ENCODE measurements at places on chromosomes 2 and 18.

GRCh38 chr2:100008956-100009355 lies 133.4 kb downstream of the AFF3 start:
- no peak for DNase-seq

- peak; percentile 11 for DNase-seq
Observed at GRCh38 chr2:101770726-101771125, 73.2 kb downstream of the MAP4K4 start.

GRCh38 chr18:79529991-79530390 lies 134.3 kb downstream of the NFATC1 start:
- DNase-seq = no peak

DNA sequence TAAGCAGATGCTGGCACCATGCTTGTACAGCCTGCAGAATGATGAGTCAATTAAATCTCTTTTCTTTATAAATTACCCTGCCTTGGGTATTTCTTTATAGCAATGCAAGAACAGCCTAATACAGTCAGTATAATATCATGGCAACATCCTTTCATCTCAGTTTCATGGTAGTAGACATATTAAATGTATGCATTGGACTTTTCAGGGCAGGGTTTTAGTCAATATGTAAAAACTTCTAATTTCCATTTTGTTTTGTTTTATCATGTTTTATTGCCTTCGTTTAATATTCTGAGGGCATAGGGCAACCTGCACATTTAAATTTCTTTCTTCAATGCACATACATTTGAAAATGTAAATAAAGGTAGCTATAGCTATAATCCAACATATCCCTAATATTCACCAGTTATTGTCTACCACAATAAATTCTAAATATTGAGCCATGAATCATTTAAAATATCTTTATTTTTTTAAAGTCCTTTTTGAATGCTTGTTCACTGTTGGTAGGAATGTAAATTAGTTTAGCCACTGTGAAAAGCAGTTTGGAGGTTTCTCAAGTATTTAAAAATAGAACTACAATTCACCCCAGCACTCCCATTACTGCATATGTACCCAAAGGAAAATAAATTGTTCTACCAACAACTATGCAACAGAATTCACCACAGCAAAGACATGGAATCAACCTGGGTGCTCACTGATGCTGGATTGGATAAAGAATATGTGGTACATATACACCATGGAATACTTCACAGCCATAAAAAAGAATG lies 41.8 kb upstream of the GRB14 start:
- DNase-seq = no peak

DNA sequence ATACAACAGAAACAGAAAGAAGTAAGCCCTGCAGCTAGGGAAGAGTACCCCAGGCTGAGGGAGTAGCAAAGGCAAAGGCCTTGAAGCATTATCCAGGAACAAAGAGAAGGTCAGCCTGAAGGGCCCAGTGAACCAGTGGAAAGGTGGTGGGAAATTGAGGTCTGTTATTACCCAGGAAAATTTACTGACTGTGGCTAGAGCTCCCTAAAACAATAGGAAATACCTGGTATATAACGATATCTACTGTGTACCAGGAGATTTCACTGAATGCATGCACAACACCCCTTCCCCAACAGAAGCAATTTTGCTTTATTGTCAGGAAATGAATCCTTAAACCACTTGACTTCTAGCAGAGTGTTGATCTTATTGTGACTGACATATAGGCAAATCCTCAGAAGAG lies 365.3 kb downstream of the ERBB4 start:
- DNase-seq = no peak

DNA sequence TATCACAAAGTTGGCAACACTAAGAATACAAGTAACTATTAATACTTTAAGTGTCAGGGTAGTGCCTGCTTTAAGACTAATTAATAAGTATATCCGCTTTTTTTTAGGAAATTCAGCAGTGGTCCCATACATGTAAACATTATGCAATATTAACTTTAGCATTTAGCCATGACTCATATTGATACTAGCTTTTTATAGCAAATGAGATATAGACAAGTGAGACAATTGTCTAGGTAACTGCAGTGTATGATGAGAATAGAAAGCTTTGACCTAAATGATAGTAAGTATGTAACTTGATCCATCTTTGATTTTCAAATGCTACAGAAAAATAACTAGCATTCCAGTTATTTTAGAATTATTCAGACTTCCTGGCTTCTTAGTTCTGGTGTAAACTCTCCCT lies 27.4 kb upstream of the VRK2 start:
- DNase-seq = no peak

- DNase-seq = no peak
Observed at GRCh38 chr18:44514106-44514505, 166.6 kb upstream of the SETBP1 start.

DNA sequence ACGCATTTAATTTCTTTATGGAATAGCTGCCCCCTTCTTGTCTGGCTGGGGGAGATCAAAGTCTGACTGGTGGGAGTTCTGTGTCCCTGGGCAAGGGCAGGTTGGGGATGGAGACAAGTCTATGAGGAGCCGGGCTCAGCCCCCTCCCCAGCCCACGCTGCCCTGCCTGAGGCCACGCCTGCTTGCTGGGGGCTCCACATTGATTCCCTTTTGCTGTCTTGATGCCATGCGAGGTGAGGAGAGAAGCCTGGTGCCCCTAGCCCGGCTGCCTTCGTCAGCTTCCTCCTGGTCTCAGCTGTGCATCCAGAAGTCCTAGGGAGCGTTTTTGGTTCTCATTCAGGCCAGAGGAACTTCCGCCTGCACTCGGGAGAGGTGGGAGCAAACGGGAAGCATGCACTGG lies 247.9 kb downstream of the NDUFA10 start:
- DNase-seq = no peak

DNA sequence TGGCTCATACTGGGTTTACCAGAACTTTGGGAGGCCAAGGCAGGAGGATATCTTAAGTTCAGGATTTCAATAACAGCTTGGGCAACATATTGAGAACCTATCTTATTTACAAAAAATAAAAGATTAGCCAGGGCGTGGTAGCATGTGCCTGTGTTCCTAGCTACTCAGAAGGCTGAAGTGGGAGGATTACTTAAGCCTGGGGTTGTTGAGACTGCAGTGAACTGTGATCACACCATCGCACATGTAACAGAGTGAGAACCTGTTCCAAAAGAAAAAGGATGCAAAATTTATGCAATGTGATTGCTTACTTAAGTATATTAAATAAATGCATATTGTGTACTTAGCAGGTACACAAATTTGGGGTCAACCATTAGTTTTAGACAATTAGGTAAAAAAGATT lies 768.9 kb upstream of the CDH7 start:
- DNase-seq = no peak

Measured in CD4-positive, alpha-beta T cell treated with Interferon alpha-2 for 1 hour (primary cell).